ENCODE measurements at places on chromosomes 6 and 20.

GRCh38 chr20:40689100-40689942 is at the start of gene MAFB:
Gene MAFB, minus strand, starts transcription at chr20:40689236. Its CDS starts 386 bp downstream, at chr20:40688850.
- DNase-seq, result peak; percentile 84

GRCh38 chr6:30060606-30061091 is 416 bp upstream of the POLR1H start:
- DNase-seq, result peak; percentile 49

DNA sequence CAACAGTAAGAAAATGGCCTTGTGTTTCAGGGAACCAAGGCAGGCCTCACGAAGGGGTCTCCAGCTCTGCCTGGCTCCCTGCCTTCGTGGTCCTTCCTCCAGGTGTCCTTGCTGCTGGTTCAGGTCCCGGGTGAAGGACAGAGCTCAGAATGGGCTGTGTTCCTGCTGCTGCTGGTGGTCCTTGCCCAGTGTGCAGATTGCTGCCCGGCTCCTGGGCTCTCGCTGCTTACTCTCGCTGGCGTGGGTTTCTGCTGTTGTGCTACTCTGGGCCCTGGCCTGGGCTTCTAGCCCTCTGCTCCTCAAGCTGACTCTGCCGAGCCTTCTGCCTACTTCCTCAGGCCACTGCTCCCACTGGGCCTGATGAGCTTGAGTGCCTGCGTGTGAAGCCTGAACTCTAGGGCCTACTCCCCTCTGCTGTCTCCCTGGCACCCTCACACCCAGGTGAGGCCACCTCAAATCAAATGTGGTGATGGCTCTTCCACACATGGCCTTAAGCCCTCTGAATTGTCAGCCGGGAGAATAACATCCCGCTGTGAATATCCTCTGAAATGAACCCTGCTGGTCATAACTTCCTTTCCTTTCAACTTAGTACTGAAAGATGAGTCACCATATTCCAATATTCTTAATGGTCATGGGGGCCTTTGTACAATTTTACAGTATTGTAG is 171.6 kb downstream of the FOXC1 start:
- DNase-seq, result no peak

DNA sequence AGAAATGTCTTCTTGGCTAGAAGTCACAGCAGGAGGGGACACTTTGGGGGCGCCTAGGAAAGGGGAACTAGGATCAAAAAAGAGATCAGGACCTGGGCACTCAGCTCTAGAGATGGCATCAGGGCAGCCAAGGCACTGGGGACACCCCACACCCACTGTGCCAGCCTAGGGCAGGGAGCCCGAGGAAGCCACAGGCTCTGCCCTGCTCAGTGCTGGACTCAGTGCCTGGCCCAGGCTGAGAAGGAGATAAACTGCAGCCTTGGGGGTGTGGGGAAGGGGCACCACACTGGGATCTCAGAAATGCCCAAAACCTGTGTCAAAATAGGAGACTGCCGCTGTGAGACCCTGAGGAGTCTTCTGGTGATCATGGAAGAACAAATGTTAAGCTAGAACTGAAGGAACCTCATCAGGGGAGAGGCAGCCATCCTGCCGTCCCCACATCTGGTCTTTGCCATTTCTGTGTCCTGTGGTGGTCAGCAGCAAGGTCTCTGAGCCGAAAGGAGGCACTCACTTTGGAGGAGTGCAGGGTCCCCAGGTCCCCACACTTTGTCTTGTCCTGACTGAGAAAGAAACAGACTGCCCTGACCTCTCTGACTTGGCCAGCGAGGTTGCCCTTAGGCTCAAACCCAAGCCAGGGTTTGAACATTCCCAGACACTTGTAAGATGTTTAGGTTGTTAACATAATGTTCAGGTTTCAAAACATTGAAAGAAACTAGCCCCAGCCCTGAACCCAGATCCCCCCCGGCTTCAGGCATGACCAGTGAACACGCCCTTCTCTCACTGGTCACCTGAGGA is 2.3 kb downstream of the ARFRP1 start:
- DNase-seq, result no peak

GRCh38 chr20:1441133-1441532 is 25.5 kb downstream of the NSFL1C start:
- no peak for DNase-seq
